ENCODE measurements at places on chromosomes 6 and 20.

- DNase-seq: no peak
These were observed 461.2 kb downstream of the EPM2A start for GRCh38 chr6:145274083-145274482.

- DNase-seq: no peak
These were observed 184.1 kb downstream of the SLC24A3 start for GRCh38 chr20:19396460-19397081.

DNA sequence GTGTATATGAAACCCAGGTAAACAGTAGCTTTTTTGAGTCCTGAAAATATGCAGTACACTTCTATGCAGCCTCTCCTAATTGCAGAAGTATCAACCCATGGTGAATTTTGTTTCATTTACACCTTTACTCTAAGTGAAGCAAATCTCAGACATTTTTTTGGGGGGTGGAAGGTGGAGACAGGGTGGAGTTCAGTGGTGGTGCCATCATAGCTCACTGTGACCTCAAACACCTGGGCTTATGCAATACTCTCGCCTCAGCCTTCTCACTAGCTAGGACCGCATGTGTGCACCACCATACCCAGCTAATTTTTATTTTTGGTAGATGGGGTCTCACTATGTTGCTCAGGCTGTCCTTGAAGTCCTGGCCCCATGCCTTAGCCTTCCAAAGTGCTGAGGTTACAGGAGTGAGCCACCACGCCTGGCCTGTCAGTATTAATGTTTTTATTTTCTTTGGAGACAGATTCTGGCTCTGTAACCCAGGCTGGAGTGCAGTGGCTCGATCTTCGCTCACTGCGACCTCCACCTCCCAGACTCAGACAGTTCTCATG lies 80.3 kb downstream of the JARID2 start:
- no peak for DNase-seq

GRCh38 chr6:28208111-28208659 lies 16.9 kb upstream of the ZSCAN9 start:
- DNase-seq: no peak

GRCh38 chr20:33015114-33015484 lies 7.6 kb downstream of the BPIFB2 start:
- DNase-seq: no peak

DNA sequence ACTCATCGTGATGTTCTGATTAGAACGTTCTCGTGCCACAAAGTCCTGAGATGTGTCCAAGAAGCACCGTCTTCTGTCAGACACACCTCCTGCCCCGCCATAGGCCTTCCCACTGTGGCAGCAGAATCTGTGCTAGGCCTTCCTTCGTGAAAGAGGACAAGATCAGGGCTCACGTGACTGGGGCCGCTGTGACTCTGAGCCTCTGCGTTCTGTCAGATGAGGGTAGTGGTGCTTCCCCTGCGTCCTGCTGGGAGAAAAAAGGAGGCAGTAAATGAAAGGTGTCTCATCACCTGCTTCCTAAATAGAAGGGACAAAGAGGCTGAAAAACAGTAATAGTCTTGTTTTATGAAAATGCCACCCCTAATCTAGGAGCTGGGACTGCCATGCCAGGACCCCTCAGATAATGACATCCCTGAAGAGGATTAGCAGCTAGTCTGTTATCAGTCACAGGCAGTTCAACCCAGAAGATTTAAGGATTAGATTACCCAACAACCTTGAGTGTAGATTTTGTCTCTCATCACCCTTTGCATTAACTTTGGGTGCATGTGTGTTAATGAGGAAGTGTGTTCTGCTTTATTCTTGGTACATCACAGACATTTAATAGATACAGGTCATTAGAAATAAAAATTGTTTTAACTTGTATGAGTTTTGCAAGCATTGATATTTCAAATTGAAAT lies 4.1 kb downstream of the DNAJC5 start:
- no peak for DNase-seq

GRCh38 chr6:98880486-98880885 lies 46.1 kb downstream of the POU3F2 start:
- DNase-seq: no peak

DNA sequence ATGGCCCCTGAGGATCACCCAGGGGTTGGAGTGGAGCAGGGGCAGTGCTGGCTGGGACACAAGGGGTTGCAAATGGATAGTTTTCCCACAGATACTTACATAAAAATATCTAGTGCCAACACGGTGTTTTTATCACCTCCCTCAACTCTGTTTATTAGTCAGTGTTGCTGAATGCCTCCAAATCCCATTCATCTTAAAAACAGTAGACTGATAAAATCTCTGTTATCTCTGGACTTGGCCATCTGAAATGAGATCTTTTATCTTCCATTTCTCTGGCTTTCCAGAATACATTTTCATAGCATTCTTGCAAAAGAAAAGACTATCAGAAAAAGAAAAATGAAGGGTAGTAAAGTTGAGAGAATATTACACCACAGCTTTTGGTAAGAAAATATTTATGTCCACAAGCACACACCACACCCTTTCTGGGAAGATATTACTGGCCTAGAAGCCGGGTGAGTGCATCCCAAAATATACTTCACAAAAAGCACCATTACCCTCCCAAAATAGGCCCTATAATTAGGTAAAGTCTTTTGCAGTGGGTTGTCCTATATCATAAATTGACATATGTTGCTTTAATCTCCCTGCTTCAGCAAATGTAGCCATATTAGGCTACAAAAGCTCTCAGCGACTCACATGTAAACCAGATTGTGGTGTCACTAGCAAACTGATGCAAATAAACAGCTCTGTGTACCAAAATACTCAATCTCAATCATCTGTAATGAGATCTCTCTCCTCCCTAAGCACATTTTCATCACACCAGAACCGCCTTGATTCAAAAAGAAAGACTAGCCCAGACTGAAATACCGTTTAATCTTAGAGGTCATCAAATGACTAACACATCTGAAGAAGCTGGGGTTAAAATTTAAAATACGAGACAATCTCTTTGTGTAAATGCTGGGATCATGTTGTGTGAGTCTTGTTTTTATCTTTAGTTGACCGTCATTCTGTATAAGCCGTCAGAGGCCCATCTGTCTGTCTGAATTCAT lies 96.7 kb downstream of the FYN start:
- no peak for DNase-seq

GRCh38 chr6:137751768-137752560 lies 115.1 kb upstream of the TNFAIP3 start:
- DNase-seq: no peak

- no peak for DNase-seq
These were observed 57.7 kb downstream of the RSPO3 start for GRCh38 chr6:127176146-127176545.

DNA sequence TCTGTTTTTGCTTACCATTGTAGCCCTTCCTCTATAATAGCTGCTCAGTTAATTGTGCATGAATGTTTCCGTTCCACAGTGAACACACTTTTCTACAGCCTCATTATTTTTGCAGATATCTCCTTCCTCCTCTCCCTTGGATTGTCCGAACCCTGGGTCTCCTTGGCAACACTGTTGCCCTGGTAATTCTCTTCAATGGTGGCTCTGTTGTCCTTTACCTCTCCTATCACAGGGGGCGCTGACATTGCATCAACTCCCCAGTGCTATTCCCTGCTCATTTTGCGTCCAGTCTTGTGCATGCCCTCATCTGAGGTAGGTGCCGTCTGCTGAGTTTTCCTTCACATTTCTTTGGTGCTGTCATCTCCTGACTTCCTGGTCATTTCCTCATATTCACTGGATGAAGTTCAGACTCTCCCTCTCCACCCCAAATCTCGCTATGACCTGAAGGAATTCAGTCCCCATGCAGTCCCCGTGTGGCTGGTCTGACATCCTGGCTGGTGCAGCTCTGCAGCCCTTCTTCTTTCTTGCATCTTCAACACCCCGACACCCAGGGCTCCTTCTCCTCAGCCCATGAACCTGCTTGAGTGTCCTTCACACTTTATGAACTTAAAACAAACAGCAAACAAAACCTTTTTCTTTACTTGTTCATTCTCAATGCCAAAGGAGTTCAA lies 21.1 kb downstream of the PHACTR2 start:
- no peak for DNase-seq

- DNase-seq: no peak
These were observed 7.8 kb downstream of the SYNGAP1 start for GRCh38 chr6:33427585-33428223.

DNA sequence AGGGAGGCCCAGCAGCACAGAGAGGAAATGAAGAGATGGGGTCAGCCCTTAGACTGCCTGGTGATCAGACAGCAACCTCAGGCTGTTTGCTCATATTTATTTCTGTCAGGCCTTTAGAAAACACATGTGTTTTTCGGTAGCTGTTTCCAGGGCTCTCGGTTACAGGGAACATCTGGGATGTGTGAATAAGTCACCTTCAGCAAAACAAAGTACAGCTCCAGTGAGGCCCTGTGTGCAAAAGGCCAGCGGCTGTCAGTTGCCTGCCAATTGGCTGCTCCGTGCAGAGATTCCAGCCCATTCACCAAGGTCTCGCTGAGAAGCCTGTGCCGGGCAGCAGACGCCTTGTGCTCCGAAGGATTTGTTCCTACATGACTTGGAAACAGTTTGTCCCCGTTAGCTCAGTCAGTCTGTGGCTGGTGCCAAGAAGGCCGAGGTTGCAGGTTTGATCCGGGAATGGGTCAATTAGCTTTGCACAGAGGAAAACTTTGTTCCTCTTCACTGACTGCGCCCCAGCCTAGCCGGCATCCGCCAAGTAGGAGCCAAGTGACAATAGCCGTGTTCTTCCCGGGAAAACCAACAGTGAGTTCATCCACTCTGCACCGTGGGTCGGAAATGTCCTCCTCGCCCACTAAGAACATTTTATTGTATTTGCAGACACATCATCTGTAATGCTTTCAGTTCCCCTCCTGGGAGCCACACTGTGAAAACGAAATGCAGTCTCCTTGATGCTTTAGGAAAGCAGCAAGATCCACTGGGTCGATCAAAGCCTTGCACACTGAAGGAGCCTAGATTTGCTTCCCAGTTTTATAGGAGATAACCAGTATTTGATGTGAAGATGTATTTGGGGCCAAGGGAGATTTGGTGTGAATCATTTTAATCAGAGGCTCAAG lies 315.4 kb upstream of the CDYL start:
- DNase-seq: no peak

- no peak for DNase-seq
These were observed 237.6 kb downstream of the QKI start for GRCh38 chr6:163651915-163652668.

- DNase-seq: no peak
These were observed 102.1 kb upstream of the LAMP5 start for GRCh38 chr20:9412309-9412708.

DNA sequence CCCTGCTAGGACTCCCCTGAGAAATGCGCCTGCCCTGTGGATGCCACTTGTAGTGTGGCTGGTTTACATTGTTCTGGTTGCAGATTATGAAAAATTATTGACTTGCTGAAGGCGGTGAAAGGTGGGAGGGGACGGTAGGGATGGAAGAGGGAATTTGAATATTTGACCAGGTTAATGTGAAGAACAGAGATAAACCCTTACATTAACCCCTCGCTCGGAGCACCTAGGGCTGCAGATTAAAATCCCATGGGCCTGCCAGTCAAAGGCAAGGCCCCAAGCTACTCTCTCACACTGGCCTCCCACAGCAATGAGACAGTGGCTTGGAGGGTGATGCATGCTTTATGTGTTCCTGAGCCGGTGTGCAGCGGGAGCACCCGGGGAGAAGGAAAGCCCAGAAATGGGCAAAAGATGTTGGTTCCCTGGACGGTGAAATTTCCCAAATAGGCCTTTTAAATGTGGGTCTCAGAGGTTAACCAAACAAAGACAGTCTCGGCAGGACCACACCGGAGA lies 2.5 kb downstream of the FOXF2 start:
- DNase-seq: no peak

DNA sequence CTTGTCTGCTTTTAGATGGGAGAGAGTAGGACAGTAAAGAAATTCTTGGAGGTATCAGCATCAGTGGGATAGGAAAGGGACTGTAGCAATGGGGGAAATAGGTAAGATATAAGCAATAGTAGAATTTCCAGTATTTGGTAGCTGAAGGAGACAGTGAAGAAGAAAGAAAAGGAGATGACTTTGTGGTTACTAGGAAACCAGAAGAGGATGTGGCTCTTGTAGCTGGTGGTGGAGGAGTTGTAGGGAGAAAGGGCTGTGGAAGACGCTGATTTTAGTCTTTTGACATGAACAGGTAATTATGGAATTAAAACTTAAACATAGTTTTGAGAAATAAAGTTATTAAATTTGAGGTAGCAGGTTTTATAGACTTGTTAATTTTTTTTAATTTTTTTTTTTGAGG lies 26.1 kb downstream of the SH3BGRL2 start:
- no peak for DNase-seq

DNA sequence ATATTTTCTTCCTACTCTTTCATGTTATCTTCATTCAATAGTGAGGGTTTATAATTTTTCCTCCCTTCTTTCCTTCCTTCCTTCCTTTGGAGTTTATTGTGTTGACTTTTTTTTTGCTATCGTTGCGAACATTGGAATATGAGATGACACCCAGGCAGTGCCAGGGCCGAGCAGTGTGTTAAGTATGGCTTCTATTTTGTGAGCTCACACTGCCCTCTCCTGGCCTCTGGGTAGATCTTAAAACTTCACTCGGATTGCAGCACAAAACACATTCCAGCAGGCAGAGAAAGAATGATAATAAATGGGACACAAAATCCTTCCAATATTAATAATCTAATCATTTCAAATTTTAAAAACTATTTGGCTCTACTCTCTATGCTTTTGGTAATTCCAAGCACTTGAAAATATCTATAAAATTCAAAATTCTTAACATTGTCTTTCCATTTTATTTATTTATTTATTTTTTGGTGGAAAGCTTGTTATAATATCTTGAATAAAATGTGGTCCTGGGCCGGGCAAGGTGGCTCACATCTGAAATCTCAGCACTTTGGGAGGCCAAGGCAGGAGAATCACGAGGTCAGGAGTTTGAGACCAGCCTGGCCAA lies 147.4 kb upstream of the OLIG3 start:
- DNase-seq: peak; percentile 24

- no peak for DNase-seq
These were observed 11.3 kb downstream of the FKBP5 start for GRCh38 chr6:35677456-35677855.

DNA sequence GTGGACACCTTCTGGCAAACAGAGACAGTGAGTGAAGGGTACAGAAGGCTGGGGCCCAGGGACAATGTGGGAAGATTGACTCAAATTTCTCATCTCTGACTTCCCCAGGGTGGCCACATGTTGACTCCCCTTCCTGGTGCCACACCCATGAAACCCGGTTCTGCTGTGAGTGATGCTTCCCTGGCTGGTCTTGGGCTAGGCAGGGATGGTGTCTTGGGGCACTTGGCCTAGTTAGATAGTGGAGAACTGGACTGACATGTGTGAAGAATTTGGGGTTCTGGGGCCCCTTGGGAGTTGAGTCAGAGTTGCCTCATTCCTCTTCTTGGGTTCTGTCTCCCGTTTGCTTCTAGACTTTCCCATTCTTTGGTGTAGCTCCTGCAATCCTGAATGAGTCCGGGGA lies 34.2 kb downstream of the GSS start:
- no peak for DNase-seq

DNA sequence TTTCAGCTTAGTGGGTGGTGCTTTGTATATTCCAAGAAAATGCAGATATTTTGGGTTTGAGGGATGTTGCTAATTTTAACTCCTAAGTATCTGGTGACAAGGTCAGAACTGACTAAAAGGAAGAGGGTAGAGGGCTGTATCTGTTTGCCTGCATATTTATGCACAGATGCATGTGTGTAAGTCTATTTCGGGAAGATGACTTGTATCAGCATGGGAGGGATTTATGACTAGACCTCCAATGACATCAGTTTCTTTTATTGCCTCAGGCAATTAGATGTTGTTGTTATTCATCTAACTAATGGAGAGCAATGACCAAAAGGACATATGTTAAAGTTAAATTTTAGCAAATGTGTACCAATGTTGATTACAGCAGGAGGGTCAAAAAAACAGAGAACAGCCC lies 734.3 kb downstream of the QKI start:
- DNase-seq: no peak

All from NCI-H510A (cell line).